ENCODE measurements at places on chromosomes 3 and 15. TPM values are rescaled to one million over a fixed set of nuclear protein-coding genes. Genes with fewer than 3 reads are reported as not detected.
A peak's percentile ranks its signal among the peaks of the same experiment; 100 is the strongest.

- H3K36me3 ChIP-seq: no peaks in the 10 kb centered on the region
- H3K27ac ChIP-seq: peak overlapping the region; percentile 67
- peaks cover 17% of the 10 kb centered on the region for H3K4me1 ChIP-seq
- H3K4me3 ChIP-seq: no peak overlapping the region
These were observed 37.6 kb downstream of the TMCC1 start for GRCh38 chr3:129855832-129856419.

GRCh38 chr3:8838234-8838633 lies 68.8 kb upstream of the OXTR start:
- H3K27ac ChIP-seq: no peak overlapping the region
- H3K27me3 ChIP-seq: no peaks in the 10 kb centered on the region
- DNase-seq: no peak

GRCh38 chr15:43135351-43135750 lies 2.0 kb downstream of the TMEM62 start:
- no peak for DNase-seq
- no peak overlapping the region for H3K27ac ChIP-seq
- no peak overlapping the region for H3K4me3 ChIP-seq

- H3K4me1 ChIP-seq: peaks cover 20% of the 10 kb centered on the region
- peaks cover 4% of the 10 kb centered on the region for H3K27me3 ChIP-seq
- no peaks in the 10 kb centered on the region for H3K36me3 ChIP-seq
- no peak overlapping the region for H3K4me3 ChIP-seq
These were observed 3.7 kb upstream of the FAM107A start for GRCh38 chr3:58580826-58581327.

GRCh38 chr3:117848606-117849005 lies 1139.0 kb downstream of the TUSC7 start:
- H3K36me3 ChIP-seq: no peaks in the 10 kb centered on the region
- H3K27ac ChIP-seq: no peak overlapping the region
- H3K27me3 ChIP-seq: no peaks in the 10 kb centered on the region
- no peaks in the 10 kb centered on the region for H3K4me1 ChIP-seq
- no peak overlapping the region for H3K4me3 ChIP-seq

ZNF502 gene
- 3.9 TPM for total RNA-seq

Measured in left lung (tissue), 14 donors.